Stimulated activated CD8-positive, alpha-beta memory T cell treated with anti-CD3 and anti-CD28 coated beads, Interleukin-15, amount 100 ng/mL, for 4 hours (primary cell): ENCODE measurements at places on chromosomes 4 and X.

DNA sequence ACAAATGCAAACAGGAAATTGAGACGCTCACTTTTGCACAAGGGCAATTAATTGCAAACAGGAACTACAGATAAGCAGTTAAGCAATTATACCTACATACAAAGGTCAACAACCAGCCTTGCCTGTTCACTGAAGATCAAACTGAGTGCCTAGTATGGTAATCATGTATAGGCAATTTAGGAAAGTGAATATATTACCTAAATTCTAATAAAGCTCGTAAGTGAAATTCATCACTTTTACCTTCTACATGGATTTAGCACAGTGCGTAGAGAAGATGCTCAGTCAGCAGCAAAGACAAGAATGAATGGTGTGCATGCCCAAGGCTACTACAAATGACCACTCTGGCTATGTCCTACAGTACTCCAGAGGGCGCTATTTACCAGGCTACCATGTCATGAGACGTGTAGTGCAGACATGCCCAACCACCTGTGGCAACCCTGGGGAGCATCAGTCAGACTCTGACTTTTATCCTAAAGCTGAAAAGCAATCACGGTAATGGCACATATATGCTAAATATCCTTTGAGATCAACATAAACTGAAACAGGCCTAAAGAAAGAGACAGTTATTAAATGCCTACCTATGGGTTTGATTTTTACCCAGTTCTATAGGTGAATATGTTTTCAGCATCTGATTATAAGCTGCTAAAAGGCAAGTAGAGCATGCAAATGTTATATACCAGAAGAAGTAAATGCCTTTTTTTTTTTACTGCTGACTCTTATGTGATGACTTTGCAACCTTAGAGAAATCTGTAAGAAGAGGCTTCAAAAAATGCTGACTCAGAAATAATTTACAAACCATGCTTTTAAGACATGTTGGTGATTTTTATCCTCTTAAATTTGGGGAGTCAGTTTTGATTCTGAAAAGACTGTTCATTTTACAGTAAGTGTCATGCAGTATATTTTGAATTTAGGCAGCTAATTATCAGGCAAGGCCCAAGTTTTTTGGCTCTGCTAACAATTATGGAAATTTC lies 178.0 kb downstream of the PPP3CA start:
- peak; percentile 33 for DNase-seq

DNA sequence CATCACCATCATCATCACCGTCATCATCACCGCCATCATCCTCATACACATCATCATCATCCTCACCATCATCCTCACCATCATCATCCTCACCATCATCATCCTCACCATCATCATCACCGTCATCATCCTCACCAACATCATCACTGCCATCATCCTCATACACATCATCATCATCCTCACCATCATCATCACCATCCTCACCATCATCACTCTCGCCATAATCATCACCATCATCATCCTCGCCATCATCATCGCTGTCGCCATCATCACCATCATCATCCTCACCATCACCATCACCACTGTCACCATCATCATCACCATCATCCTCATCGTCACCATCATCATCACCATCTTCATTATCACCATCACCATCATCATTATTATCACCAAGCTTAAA lies 19.8 kb upstream of the DHRSX start:
- no peak for DNase-seq

DNA sequence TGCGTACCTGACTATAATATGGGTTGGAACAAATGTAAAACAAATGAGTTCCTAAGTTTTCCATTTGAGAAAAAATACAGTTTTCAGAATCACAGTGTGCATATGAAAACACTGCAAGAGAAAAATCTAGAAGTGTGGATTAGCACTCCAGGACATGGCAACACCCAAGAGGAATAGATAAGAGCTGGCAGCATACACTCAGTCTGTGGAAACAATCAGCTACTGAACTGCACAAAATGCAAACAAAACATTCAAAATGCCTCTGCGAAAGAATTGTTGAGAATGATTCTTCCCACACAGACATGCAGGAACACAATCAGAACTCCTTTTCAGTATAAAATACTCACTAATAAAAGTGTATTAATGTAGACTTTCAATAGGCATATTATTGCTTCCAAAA lies 39.9 kb downstream of the ATP8A1 start:
- DNase-seq = no peak

- DNase-seq = no peak
Measured at GRCh38 chr4:43049326-43049725, 156.8 kb downstream of the GRXCR1 start.

- DNase-seq = no peak
Measured at GRCh38 chrX:3263681-3264126, 82.7 kb downstream of the MXRA5 start.
